ENCODE measurements at places on chromosomes 6 and 20.

GRCh38 chr20:23331450-23332350 lies 18.9 kb upstream of the NXT1 start:
- no peak for DNase-seq

DNA sequence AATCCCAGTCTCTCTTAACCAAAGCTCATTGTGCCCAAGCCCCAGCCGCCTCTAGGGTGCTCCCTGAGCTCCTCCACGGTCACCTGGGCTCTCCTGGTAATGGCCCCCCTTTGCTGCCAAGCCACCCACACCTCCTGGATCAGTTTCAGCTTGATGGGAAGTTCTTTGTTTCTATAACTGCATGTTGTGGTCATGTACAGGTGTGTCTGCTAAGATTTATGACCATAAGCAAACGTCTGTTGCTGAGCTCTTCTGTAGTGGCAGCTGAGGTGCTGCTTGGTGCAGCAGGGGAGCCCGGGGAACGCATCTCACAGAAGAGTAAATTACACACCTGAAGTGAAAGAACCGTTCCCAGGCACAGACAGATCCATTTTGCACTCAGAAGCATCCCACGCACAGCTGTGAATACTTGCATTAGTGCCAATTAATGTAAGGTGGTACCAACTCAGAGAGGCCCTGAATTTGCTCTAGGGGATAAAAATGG lies 194.6 kb upstream of the ARID1B start:
- DNase-seq, result no peak

GRCh38 chr6:165439928-165440554 lies 130.6 kb upstream of the C6orf118 start:
- DNase-seq, result no peak

- no peak for DNase-seq
Measured at GRCh38 chr20:24723186-24723585, 225.9 kb upstream of the CST7 start.

DNA sequence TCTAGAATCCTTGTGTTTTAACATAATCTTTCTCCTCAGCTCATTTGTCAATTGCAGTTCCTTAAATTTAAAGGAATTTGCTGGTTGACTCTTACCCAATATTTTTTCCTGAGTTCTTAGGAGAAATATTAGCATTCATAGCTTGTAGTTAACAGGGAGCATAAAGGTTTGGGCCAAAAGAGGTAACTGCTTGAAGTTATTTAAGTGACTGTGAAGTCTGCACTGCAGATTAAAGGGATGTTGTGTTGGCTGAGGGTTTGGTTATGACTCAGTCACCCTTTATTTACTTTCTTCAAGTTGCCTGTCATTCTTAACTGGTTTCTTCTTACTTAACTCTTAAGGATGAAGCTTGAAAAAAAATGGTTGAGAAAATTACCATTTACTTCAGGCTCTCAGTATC lies 220.3 kb upstream of the LAMP5 start:
- DNase-seq, result no peak

Measured in activated CD4-positive, alpha-beta T cell treated with anti-CD3 and anti-CD28 coated beads for 24 hours (primary cell).